ENCODE measurements at places on chromosomes 13 and 19.
A peak's percentile ranks its signal among the peaks of the same experiment; 100 is the strongest.

- peak; percentile 78 for DNase-seq
Observed at GRCh38 chr19:38831142-38831605, 420 bp downstream of the ECH1 start.

- DNase-seq, result peak; percentile 22
Observed at GRCh38 chr19:54029930-54030490, 33.7 kb downstream of the VSTM1 start.

- DNase-seq, result no peak
Observed at GRCh38 chr19:54201980-54202379, 1.3 kb downstream of the RPS9 start.

DNA sequence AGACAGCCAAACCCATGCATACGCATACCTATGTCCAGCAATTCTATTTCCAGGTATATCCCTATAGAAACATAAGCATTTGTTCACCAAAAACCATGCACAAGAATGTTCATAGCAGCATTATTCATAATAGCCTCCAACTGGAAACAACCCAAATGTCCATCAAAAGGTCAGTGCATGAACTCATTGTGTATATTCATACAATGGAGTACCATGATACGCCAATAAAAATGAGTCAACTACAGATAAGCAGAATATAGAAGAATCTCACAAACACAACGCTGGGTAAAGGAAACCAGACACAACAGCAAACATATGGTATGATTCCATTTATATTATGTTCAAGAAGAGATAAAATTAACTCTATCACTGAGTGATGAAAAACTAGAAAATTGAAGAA, 23.8 kb downstream of the DEDD2 start:
- DNase-seq, result no peak

GRCh38 chr19:13053761-13054625, 48.7 kb downstream of the LYL1 start:
- DNase-seq, result peak; percentile 88
